NCI-H524 treated with DMSO at 0.1 percent for 48 hours (cell line): ENCODE measurements at places on chromosomes 5 and 9.

DNA sequence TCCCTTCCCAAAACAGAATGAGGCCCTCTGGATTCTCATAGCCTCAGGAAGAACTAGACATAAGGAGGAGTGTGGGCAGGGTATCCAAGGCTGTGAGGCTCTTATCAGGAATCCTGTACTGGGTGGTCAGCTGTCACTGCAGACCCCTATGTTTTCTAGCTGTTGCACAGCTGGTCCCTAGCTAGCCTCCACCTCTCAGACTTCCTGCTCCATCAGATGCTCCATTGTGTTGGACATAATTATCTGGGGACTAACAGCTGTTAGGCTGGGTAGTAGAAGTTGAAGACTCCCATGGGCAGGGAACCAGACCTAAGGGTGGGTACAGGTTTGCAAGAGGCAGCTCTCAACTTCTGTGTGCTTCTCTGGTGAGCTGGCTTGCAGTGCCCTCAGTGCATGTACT is 18.4 kb downstream of the FAM219A start:
- no peak for DNase-seq

DNA sequence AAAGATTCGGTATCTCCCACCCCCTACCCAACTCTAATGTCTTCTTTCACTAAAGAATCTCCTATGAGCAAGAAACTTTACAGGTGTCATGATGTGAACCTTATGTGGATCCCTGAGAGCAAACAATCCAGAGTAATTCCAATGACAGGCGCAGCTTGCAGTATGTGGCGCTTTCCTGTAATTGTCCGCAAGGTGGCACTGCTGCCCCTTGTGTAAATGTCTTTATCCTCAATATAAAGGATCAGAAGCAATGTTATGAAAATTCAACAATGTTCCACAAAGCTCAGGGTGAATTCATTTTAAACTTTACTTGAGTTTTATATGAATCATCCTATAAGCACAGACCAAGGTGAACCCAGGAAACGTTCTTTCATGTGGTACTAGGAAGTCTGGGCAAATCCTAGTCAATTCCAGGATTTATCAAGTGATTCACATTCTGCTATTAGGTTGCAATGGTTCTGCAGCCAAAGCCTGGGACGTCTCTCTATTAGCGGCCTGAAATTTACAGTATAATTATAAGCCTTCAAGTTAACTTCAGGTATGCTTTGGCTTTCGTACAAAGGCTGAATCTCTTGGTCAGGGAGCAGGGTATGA is 113.7 kb downstream of the TRPM6 start:
- DNase-seq: no peak

GRCh38 chr9:38713426-38713825 is 6.5 kb downstream of the FAM240B start:
- no peak for DNase-seq

GRCh38 chr5:139683295-139684271 is 35.4 kb downstream of the CXXC5 start:
- no peak for DNase-seq

DNA sequence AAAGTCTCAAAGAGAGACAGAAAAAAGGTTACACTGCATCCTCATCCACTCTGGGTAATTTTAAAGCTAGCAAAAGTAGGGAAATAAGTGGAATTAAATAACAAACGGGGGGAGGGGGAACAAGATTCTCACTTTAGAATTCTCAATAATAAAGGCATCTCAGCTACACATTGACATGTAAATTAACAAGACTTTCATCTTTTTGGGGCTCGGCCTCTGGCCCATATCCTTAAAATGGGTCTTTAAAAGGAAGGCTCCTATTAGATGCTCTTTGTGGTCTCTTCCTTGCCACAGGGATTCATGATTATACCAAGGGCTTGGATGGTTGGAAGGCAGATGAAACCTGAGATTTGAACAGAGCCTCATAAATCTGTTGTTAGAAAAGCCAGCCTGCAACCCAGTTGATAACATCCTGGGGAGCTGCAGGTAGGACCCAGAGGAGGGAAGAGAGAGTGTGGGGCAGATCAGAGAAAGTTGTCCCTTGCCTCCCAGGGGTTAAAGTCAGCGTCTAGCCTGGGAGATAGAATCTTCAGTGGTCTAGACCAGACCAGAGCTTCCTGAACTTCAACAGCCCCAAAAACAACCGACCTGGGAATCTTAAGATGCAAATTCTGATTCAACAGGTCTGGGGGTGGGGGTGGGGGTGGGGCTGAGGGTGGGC is 135.9 kb downstream of the GCNT1 start:
- no peak for DNase-seq

DNA sequence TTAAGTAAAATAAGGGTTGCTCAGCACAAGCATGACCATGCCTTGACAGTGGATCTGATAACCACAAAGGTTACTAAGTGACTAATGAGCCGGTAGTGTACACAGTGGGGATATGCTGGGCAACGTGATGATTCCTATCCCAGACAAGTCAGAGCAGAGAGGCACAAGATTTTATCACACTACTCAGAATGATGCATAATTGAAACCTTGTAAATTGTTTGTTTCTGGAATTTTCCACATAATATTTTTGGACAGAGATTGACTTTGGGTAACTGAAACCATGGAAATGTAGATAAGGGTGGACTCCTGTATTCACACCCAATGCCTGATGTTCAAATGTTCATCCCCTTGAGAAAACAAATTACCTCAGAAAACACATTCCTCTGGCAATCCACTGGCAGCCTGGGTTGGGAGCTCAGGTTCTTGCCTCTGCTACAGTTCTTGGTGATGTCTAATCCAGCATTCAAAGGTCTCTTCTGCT is 16.2 kb upstream of the ERAP1 start:
- DNase-seq: no peak

DNA sequence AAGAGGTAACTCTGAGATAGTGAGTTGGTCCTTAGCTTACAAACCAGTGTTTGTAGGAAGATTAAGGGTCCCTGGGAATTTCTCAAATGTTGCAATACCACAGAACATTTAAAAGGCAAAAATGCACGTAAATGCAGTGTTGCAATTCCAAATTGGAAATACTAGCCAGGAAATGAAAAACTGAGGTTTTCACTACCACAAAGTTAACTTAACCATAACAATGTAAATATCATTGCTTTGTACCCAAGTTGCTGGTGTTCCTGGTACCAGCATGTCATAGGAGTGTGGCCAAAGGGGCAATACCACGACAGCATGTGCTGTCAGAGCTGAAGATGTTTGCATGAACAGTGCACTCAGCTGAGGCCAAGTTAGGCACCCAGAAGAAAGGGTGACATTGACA is 382.9 kb downstream of the GLIS3 start:
- no peak for DNase-seq

DNA sequence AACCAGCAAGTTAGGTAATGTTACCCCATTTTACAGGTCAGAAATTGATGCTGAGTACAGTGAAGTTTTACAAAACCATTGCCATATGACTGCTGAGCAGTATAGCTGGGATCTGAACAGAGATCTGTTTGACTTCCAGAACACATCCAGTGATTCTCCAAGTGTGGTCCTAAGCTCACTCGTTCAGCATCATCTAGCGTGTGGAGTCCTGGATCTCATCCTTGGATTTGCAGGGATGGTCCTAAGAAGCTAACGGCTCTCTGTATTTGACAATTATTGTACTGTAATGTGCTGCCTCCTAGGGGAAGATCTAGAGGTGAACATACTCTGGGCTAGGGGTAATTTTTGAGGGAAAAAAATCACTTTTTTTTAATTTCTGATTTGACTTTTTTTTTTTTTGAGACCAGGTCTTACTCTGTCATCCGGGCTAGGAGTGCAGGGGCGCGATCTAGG is 1.4 kb downstream of the SLC26A2 start:
- peak; percentile 22 for DNase-seq

DNA sequence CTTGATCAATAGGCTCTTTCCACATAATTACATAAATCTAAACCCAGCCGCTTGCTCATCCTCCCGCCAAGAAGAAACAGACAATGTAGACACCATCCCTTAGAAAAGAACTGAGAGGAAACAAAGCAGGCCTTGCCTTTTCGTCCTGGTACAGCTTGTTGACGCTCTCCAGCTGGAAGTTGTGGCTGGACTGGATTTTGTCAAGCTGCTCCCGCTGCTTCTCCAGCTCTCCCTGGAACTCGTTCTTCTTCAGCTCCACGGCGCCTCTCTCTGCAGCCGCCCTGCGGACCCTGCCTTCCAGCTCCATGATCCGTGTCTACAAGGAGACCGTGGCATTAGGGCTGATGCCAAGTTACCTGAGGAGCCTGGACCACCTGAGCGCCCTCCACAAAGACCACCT is 22.1 kb downstream of the GOLM1 start:
- no peak for DNase-seq

- no peak for DNase-seq
These were observed 55.2 kb upstream of the NEK6 start for GRCh38 chr9:124202447-124202971.

GRCh38 chr9:91177661-91178280 is 183.9 kb downstream of the AUH start:
- no peak for DNase-seq

- DNase-seq: no peak
These were observed 42.9 kb downstream of the LRRTM2 start for GRCh38 chr5:138832218-138832617.

DNA sequence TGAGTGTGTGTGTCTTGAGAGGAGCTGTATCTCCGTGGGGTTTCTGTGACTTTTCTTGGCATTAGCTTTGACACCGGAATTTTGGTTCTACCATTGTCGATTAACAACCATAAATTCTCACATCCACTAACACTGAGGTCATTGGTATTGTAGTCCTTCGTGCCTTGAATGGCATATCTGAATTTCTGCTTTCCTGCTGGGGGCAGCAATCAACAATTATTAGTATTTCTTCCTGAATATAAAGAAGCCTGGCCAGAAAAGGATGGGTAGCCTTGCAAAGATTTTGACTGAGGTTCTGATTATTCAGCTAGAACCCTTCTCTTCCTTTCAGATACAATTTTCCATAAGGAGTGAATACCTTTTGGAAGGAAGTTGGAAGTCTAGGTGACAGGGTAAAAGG is 33.5 kb upstream of the SHOC1 start:
- DNase-seq: no peak

GRCh38 chr9:119026120-119026519 is 343.1 kb downstream of the BRINP1 start:
- DNase-seq: peak; percentile 71

DNA sequence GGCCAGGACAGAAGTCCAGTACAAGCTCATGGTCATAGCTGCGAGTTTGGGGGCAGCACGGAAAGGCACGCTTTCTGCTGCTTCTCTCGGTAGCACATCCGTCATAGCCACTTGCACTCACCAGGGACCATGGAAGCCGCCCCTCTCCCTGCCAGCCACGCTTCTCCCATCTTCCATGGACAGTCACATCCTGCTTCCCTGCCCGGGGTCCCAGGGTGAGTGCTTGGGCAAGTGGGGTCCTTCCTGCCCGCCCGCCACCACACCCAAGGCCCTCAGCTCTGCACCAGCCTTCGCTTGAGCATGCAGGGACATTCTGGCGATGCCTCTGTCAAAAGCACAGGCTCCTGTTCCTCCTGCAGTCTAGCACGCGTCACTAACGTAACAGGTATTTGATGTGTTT is 13.1 kb upstream of the IRX2 start:
- DNase-seq: no peak

DNA sequence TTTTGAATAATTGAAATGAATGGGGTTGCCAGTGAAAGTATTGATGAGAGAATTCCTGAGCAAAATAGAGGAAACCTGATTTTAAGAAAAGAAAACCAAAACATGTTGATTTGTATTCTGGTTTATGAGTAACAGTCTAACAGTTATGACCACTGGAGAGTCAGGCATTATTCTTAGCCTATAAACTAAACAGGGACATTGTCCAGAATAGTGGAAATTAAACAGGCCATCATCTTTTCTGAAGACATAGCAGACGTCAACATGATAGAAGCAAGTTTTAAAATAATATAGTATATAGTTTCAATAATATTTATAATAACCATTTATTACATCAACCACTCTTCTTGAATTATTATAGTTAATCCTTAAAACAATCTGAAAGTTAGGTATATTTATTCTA is 178.3 kb upstream of the MPDZ start:
- no peak for DNase-seq

DNA sequence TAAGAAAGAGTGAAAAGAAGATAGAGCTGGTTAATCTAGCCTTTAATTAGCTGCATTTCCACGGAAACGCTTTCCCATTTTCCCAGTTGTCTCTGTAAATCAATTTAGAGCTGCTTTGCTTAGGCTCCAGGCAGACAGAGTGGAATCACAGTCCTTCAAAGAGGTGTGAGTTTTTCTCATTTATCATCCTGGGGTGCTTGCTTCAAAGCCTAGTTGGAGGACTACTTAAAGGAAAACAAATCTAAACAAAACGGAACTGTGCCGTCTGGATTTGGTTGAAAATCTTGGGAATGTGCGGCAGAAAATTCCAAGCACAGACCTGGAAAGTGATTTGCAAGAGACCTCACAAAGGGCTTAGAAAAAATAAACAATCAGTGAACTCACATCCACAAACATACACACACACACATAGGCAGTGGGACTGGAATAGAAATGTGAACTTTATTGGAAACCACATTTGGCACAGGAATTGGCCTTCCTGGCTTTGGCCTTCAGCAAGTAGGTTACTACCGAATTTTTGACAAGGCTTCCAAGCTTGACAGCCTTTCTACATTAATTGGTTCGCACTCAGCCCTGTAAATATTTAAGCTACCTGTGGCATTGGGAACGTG is 235.2 kb upstream of the SLC24A2 start:
- peak; percentile 71 for DNase-seq

- no peak for DNase-seq
These were observed 125.7 kb upstream of the ITGA1 start for GRCh38 chr5:52661903-52662595.

DNA sequence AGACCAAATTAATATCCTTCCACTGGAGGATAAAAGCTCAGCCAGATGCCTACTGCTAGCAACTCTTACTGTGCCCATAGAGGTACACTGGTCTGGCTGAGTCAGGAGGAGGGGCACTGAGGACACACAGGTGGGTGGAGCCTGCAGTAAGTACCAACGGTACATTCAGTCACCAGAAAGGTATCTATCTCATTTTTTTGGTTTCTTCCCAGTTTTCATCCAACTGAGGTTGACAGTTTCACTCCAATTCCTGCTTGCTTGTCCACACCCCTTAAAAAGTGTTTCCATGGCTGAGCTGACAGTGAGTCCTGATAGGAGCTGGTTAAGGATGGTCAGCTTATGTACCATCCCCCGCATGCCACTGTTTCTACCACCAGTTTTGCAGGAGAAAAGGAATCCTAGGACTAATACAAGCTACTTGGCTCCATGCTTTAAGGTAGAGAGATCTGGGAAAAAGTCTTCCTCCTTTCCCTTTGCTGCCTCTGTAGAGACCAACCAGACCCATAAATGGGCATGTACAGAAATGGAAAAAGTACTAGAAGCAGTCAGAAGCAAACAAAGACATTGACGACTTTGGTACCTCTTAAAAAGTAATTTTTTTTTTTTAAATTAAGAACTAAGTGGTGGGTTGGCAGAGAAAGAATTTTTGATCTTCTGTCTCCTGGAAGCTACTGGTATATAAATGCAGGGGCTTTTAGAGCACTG is 3.2 kb downstream of the ELL2 start:
- DNase-seq: no peak

- peak; percentile 75 for DNase-seq
These were observed 25.2 kb upstream of the SYNPO start for GRCh38 chr5:150615141-150615699.

- no peak for DNase-seq
These were observed 92.3 kb downstream of the FANCC start for GRCh38 chr9:95225076-95225725.

- DNase-seq: no peak
These were observed 687.8 kb downstream of the SLCO4C1 start for GRCh38 chr5:101608322-101608721.

- DNase-seq: no peak
These were observed 54.0 kb upstream of the NTRK2 start for GRCh38 chr9:84615544-84615943.

GRCh38 chr9:77092536-77092935 is 73.1 kb downstream of the FOXB2 start:
- no peak for DNase-seq
